Posterior vena cava (tissue), 2 donors: ENCODE measurements at places on chromosomes 11 and 22. TPM values are rescaled to one million over a fixed set of nuclear protein-coding genes. Genes with fewer than 3 reads are reported as not detected.

Gene SPA17
- 4.0 TPM for total RNA-seq

Gene UBXN1
- 74.8 TPM for total RNA-seq

Gene PDGFD
- total RNA-seq: 62.0 TPM

Gene ALX4
- total RNA-seq: not detected
